Right renal cortex interstitium (tissue), 3 donors: ENCODE measurements at places on chromosomes 1 and 21.

- DNase-seq: no peak
Measured at GRCh38 chr21:24729568-24729967, 877.7 kb downstream of the MRPL39 start.

- no peak for DNase-seq
Measured at GRCh38 chr1:113178522-113178921, 105.5 kb downstream of the LRIG2 start.

GRCh38 chr1:229185963-229186362, 84.9 kb upstream of the RAB4A start:
- DNase-seq: no peak

DNA sequence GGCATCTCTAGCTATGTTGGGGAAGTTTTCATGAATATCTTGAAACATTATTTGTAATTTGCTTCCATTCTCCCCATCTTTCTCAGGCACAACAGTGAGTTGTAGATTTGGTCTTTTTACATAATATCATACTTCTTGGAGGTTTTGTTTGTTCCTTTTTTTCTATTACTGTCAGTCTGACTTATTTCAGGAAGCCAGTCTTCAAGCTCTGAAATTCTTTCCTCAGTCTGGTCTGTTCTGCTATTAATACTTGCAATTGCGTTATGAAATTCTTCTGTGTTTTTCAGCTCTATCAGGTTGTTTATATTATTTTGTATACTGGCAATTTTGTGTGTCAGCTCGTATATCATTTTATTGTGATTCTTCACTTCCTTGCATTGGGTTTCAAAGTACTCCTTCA, 424.6 kb upstream of the PTBP2 start:
- no peak for DNase-seq

DNA sequence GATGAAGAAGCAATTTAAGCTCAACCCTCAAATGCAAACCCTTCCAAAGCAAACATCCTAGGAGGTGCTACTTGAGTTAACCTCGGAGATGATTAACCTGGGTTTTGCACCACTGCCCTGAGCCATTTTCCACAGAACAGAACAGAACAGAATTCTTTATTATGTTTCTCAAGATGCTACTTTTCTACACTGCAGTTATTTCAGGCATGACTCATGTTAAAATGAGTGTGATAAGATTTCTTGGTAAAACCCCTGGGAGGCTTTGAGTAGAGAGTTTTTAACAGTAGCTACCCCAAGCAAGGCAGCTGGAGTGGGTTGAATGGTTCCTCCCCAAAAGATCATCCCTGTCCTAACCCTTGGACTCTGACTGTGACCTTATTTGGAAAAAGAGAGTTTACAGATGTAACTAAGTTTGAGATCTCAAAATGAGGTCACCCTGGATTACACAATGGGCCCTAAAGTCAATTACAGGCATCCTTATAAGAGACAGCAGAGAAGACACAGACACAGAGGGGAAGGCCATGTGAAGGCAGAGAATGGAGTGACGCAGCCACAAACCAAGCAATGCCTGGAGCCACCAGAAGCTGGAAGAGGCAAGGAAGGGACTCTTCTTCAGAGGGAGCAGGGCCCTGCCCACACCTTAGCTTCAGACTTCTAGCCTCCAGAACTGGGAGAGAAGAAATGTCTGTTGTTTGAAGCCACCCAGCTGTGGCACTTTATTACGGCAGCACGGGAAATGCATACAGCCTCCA, 153.4 kb downstream of the ETS2 start:
- no peak for DNase-seq

- no peak for DNase-seq
Measured at GRCh38 chr1:202073206-202073605, 49.5 kb upstream of the GPR37L1 start.

- DNase-seq: no peak
Measured at GRCh38 chr21:21921410-21922232, 923.4 kb downstream of the NCAM2 start.
